Stimulated activated CD4-positive, alpha-beta T cell treated with anti-CD3 and anti-CD28 coated beads, TNF-alpha, amount 100 ng/mL, for 1 hour (primary cell): ENCODE measurements at places on chromosomes 7 and 10.
A peak's percentile ranks its signal among the peaks of the same experiment; 100 is the strongest.

DNA sequence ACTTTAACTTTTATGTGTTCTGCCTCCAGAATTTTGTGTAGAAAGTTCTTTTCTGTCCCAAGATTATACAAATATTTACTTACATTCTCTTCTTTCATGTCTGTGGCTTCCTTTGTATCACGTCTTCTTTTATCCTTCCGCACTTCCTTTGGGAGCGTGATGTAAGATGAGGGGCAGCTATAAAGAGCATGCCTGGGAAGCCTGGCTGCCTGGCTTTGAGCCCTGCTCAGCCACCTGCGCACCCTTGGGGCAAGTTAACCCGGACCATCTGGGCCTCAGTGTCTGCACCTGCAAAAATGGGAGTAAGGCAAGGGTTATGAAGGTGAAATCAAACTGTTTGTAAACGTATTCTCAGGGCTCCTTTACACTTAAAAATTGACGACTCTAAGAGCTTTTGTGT is 25.2 kb downstream of the PALD1 start:
- no peak for DNase-seq

GRCh38 chr7:139991911-139992310 is 70.8 kb downstream of the PARP12 start:
- no peak for DNase-seq

- no peak for DNase-seq
Observed at GRCh38 chr7:8168336-8168735, 93.6 kb downstream of the ICA1 start.

- peak; percentile 51 for DNase-seq
Observed at GRCh38 chr10:133335246-133336117, 1.2 kb downstream of the CALY start.

- DNase-seq: no peak
Observed at GRCh38 chr7:151665368-151665767, 145.7 kb upstream of the RHEB start.
